T-helper 17 cell (primary cell): ENCODE measurements at places on chromosomes 4 and X. TPM values are rescaled to one million over a fixed set of nuclear protein-coding genes. Genes with fewer than 3 reads are reported as not detected.

- peaks cover 6% of the 10 kb centered on the region for H3K4me1 ChIP-seq
- no peak overlapping the region for H3K4me3 ChIP-seq
- no peaks in the 10 kb centered on the region for H3K36me3 ChIP-seq
- no peak for DNase-seq
- peaks cover 3% of the 10 kb centered on the region for H3K27me3 ChIP-seq
These were observed 58.0 kb downstream of the PPEF2 start for GRCh38 chr4:75844151-75844662.

DNA sequence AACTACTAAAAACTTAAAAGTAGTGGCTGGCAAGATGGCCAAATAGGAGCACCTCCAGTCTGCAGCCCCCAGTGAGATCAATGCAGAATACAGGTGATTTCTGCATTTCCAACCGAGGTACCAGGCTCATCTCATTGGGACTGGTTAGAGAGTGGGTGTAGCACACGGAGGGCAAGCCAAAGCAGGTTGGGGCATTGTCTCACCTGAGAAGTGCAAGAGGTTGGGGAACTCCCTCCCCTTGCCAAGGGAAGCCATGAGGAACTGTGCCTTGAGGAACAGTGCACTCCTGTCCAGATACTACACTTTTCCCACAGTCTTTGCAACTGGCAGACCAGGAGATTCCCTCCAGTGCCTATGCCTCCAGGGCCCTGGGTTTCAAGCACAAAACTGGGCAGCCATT lies 311.1 kb downstream of the PAPSS1 start:
- no peak for DNase-seq
- no peak overlapping the region for H3K27ac ChIP-seq
- H3K4me3 ChIP-seq: no peak overlapping the region
- no peaks in the 10 kb centered on the region for H3K4me1 ChIP-seq

GRCh38 chr4:20422398-20422797 lies 170.7 kb downstream of the SLIT2 start:
- peaks cover 2% of the 10 kb centered on the region for H3K36me3 ChIP-seq
- H3K27ac ChIP-seq: no peak overlapping the region
- peaks cover 8% of the 10 kb centered on the region for H3K4me1 ChIP-seq
- H3K27me3 ChIP-seq: peaks cover 21% of the 10 kb centered on the region
- H3K4me3 ChIP-seq: no peak overlapping the region

- H3K4me3 ChIP-seq: no peak overlapping the region
- no peaks in the 10 kb centered on the region for H3K36me3 ChIP-seq
- H3K27ac ChIP-seq: no peak overlapping the region
- H3K4me1 ChIP-seq: peaks cover 7% of the 10 kb centered on the region
- no peak for DNase-seq
These were observed 31.4 kb upstream of the RBPJ start for GRCh38 chr4:26289401-26289800.

DNA sequence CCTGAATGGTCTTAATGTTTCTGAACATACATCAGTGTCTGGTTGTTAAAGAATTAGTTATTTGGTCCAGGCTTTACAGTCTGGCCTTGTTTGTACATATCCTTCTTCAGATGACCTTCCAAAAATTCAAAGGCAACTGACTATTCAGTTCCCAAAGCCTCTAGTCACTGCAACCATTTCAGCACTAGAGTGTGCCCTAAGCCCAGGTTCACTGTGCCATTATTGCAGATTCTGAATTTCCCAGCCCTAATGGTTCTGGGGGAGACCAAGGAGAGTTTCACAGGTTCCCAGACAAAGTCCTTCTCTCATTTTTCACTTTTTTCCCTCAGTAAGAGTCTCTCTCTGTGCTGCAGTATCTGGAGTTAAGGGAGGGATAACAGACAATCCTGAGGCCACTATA lies 235.8 kb downstream of the TRAM1L1 start:
- no peaks in the 10 kb centered on the region for H3K4me1 ChIP-seq
- H3K27me3 ChIP-seq: no peaks in the 10 kb centered on the region
- H3K27ac ChIP-seq: no peak overlapping the region
- H3K36me3 ChIP-seq: no peaks in the 10 kb centered on the region

- no peaks in the 10 kb centered on the region for H3K36me3 ChIP-seq
- H3K27ac ChIP-seq: no peak overlapping the region
- no peak overlapping the region for H3K4me3 ChIP-seq
- H3K27me3 ChIP-seq: peaks cover 15% of the 10 kb centered on the region
These were observed 32.3 kb downstream of the SUPT20HL1 start for GRCh38 chrX:24392709-24393108.

GRCh38 chr4:113613503-113613902 lies 148.0 kb downstream of the CAMK2D start:
- peak overlapping the region; percentile 41 for H3K27ac ChIP-seq
- H3K27me3 ChIP-seq: no peaks in the 10 kb centered on the region
- no peak overlapping the region for H3K4me3 ChIP-seq
- no peaks in the 10 kb centered on the region for H3K36me3 ChIP-seq
- DNase-seq: no peak

DNA sequence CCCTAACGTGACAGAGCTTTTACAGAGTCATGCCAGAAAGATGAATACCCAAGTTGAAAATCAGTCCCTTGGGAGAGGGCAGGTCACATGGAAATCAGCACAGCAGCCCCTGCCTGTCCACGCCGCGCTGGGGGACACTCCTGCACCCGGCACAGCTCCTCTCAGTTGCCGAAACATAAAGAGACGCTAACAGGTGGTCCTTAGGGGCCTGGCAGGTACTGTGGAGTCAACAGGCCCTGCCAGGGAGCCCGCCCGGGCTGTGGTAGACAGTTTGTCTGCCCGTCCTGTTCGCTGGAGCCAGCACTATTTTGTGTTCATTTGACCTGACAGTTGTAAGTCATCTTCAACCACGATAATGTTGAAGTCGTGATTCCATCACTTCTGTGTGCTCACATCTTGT lies 30.5 kb downstream of the NELFA start:
- H3K4me1 ChIP-seq: no peaks in the 10 kb centered on the region
- no peak overlapping the region for H3K4me3 ChIP-seq
- no peak overlapping the region for H3K27ac ChIP-seq
- H3K27me3 ChIP-seq: no peaks in the 10 kb centered on the region

- H3K36me3 ChIP-seq: peaks cover 2% of the 10 kb centered on the region
- peaks cover 42% of the 10 kb centered on the region for H3K27me3 ChIP-seq
- no peak overlapping the region for H3K27ac ChIP-seq
These were observed 132.3 kb upstream of the UGT8 start for GRCh38 chr4:114466299-114466698.

DNA sequence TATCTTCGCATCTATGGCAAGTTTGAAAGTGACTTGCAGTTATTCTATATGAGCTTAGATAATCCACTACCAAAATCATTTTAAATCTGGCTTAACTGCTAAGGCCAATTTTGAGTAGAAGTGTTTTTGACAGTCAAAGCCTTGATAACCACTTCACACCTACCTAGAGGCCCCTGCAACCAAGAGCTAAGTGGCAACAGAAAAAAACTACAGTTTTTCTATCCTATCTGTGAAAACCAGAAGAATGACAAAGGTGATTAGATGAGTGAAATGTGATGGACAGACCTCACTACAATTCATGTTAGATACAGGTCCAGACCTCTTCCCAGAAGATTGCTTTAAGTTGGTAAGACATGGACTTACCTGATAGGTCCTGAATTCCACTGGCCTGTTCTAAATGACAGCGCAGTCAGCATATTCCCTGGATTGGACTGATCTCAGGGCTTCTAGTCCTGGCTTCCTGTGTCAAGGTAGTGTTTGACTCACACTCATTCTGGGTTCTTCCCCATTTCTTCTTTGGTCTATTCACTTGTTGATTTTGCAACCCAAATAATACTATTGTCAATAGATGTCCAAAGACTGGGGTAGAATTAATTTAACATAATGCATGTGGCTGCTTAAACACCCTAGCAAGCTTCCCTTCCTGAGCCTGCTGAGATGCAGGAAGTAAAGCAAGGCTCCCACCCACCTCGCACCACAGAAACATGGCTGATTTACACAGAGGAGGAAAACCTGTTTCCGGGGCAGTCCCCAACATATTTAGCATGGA lies 65.1 kb downstream of the PPP3CA start:
- no peaks in the 10 kb centered on the region for H3K27me3 ChIP-seq
- peaks cover 38% of the 10 kb centered on the region for H3K4me1 ChIP-seq
- H3K27ac ChIP-seq: peak overlapping the region; percentile 73
- no peak overlapping the region for H3K4me3 ChIP-seq

- no peak overlapping the region for H3K27ac ChIP-seq
- H3K4me3 ChIP-seq: no peak overlapping the region
- peaks cover 2% of the 10 kb centered on the region for H3K36me3 ChIP-seq
- DNase-seq: no peak
- H3K4me1 ChIP-seq: peaks cover 18% of the 10 kb centered on the region
These were observed 4.1 kb upstream of the WFS1 start for GRCh38 chr4:6265546-6265945.

DNA sequence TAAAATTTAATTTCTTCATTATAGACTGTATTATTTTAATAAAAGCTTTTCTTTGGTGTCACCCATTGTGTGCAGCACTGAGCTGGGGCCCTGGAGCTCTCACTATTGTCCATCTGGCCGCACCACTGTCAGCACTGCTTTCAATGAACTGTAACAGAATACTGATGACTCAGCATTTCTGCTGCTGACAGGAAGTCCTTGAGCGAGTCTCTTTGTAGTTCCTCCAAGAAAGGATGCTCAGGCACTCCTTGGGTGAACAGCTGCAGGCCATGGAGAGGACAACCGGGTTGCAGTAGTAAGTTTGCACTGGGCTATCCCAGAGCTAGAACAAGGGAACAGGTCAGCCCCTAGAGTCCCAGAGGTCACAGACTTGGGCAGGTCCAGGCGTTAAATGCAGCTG lies 81.6 kb downstream of the SORBS2 start:
- no peaks in the 10 kb centered on the region for H3K4me1 ChIP-seq
- no peak for DNase-seq
- H3K36me3 ChIP-seq: peaks cover 3% of the 10 kb centered on the region
- H3K27me3 ChIP-seq: peaks cover 64% of the 10 kb centered on the region
- no peak overlapping the region for H3K27ac ChIP-seq
- no peak overlapping the region for H3K4me3 ChIP-seq

- no peak for DNase-seq
- H3K27ac ChIP-seq: no peak overlapping the region
- no peaks in the 10 kb centered on the region for H3K36me3 ChIP-seq
- H3K4me1 ChIP-seq: peaks cover 9% of the 10 kb centered on the region
These were observed 63.5 kb upstream of the PGM2 start for GRCh38 chr4:37762991-37763368.

DNA sequence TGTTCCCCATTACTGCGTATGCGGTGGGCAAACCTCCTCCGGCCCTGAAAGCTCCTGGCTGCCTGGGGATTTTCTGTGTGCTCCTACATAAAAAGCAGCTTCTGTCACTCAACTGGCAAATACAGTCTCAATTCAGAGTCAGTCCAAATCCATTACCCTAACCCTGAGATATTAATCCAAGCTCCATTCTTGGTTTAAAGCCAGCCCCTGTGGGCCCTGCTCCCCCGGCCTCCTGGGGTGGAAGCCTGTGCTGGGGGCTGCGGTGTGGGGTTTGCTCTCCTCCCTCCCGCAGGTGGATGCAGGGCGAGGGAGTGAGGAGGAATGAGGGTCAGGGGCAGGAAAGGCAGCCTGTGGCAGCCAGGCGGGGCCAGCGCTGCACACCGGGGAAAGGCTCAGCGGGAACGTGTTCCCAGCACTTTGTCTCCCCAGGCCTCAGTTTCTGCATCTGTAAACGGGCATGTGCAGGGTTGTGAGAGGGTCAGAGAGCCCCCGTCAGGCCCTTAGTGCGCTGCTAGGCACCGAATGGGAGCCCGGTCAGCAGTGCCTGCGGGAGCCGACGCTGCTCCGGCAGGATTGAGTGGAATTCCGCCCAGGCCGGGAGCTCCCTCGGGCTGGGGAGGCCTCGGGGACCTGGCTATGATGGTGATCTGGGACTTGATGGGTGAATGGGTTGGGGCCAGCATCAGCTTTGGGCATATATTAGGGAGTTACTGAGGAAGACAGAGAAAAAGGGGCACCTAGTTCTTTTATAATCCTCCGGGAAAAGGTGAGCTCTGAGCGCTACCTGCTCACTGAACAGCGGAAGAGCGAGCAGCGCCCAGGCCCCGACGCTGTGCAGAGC lies 6.3 kb upstream of the RGS12 start:
- H3K27me3 ChIP-seq: peaks cover 49% of the 10 kb centered on the region
- no peaks in the 10 kb centered on the region for H3K36me3 ChIP-seq
- H3K4me1 ChIP-seq: peaks cover 4% of the 10 kb centered on the region
- no peak overlapping the region for H3K27ac ChIP-seq

GRCh38 chr4:107902715-107903114 lies 28.6 kb upstream of the CYP2U1 start:
- H3K36me3 ChIP-seq: peaks cover 3% of the 10 kb centered on the region
- no peaks in the 10 kb centered on the region for H3K4me1 ChIP-seq
- no peak for DNase-seq
- H3K27me3 ChIP-seq: peaks cover 51% of the 10 kb centered on the region
- no peak overlapping the region for H3K4me3 ChIP-seq
- no peak overlapping the region for H3K27ac ChIP-seq

DNA sequence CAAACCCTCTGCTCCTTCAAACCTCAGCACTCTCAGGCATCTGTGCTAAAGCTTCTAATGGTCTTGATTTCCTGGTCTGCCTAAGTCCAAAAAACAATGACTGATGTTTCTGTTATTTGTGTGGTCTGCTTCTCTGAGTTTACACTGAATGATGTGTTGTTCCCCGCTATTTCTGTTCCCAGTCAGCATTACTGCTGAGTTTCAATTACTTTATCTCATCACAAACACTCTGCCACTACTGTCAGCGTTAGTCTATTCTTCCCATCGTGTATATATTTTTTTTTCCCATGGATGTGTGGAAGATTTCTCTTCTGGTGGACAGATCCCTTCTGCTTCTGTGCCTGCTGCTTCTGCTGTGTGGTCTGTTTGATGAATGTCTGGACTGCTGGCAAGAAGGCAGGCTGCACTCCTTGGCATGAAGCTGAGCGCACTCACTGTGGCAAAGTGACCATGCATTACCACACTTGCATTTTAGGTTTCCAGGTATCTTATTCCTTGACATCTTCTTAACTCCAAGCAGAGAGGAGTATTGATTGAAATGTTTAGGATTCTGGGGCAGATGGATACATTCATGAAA lies 106.9 kb upstream of the PAQR3 start:
- H3K27ac ChIP-seq: no peak overlapping the region
- no peaks in the 10 kb centered on the region for H3K36me3 ChIP-seq
- no peaks in the 10 kb centered on the region for H3K4me1 ChIP-seq
- DNase-seq: no peak
- no peak overlapping the region for H3K4me3 ChIP-seq

GRCh38 chr4:113292371-113293042 lies 243.1 kb downstream of the ANK2 start:
- peaks cover 18% of the 10 kb centered on the region for H3K27me3 ChIP-seq
- DNase-seq: no peak
- H3K4me1 ChIP-seq: no peaks in the 10 kb centered on the region
- no peak overlapping the region for H3K27ac ChIP-seq
- no peak overlapping the region for H3K4me3 ChIP-seq
- H3K36me3 ChIP-seq: peaks cover 2% of the 10 kb centered on the region

GRCh38 chrX:17601441-17602200 lies 135.7 kb upstream of the SCML1 start:
- peaks cover 13% of the 10 kb centered on the region for H3K27me3 ChIP-seq
- no peaks in the 10 kb centered on the region for H3K4me1 ChIP-seq
- H3K27ac ChIP-seq: no peak overlapping the region
- no peaks in the 10 kb centered on the region for H3K36me3 ChIP-seq

The MAGIX gene
- total RNA-seq: 1.0 TPM

The TNMD gene
- not detected for total RNA-seq

The SLC6A8 gene
- 4.4 TPM for total RNA-seq

The BEX2 gene
- 28.2 TPM for total RNA-seq

The VSIG4 gene
- total RNA-seq: 0.60 TPM

The GRIA3 gene
- total RNA-seq: 0.90 TPM

The CD38 gene
- total RNA-seq: 1.4 TPM

The SRD5A3 gene
- total RNA-seq: 2.6 TPM

The GAGE1 gene
- not detected for total RNA-seq

The ZIC3 gene
- not detected for total RNA-seq

The CXCL1 gene
- total RNA-seq: not detected

The TEX11 gene
- not detected for total RNA-seq

The HMX1 gene
- total RNA-seq: not detected

The FRMD7 gene
- not detected for total RNA-seq
